Stimulated activated CD8-positive, alpha-beta memory T cell treated with anti-CD3 and anti-CD28 coated beads, Interleukin-7, amount 100 ng/mL, for 4 hours (primary cell): ENCODE measurements at places on chromosomes 7 and 10.

GRCh38 chr10:132359305-132360040, 27.5 kb downstream of the LRRC27 start:
- no peak for DNase-seq

DNA sequence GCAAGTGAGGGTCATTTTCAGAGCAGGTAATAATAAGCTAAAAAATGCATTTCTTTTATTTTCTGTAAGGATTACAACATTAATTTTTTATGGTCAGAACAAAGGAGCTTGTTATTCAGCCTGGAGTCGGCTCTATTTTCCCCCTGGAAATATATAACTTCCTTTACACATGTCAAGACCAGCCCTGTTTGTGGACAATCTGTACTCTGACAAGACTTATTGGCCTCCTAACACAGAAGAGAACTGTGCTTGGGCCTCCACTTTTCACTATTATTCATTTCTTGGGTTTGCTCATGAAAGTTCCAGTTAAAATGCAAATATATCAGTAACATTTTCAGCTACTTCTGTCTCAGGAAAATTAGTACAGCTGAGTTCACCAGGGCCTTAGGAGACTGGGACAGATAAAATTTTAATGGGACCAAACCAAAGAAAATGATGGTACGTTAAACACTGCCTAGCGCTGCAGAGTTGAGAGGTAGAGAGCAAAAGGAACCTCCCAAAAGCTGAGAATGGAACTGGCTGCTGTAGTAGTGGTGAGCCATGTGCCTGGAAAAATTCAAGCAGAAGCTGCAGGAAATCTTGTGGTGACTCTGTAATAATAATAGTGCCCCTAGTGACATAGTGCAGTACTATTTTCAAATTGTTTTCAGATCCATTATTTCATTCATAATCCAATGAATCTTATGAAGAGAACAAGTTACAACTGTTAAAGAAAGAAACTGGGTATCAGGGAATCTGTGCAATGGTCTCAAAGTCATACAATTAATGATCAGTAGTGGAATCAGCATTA, 227.2 kb upstream of the KIAA1217 start:
- DNase-seq: no peak

- DNase-seq: no peak
These were observed 30.2 kb upstream of the ABI1 start for GRCh38 chr10:26890956-26891355.

DNA sequence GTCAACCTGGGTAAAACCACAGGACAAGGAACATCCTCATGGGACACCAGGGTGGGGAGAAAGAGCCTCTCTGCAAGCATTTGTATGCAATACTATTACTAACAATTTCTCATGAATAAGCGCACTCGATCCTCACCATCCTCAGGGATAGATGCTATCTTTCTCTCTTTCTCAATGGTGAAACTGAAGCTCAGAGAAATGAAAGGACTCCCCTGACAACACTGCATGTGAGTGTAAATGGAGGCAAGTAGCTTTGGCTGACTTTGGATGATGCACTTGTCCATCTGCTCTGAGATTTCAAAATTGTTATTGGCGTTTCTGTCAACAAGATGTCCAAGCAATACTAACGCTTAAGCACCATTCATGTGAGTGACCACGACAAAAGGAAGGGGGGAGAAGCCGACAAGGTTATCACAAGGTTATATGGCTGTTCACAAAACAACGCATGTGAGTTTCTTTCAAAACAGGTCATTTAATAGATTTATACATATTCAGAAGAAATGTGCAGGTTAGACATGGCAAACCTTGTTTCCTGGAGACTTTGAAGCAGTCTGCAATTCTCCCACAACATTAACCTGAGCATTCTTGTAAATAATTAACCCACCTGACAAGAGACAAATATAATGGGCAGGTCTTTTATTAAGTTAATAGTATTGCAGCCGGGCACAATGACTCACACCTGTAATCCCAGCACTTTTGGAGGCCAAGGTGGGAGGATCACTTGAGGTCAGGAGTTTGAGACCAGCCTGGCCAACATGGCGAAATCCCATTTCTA, 54.0 kb downstream of the IFIT5 start:
- DNase-seq: no peak

GRCh38 chr7:80372415-80372814, 139.4 kb downstream of the GNAT3 start:
- DNase-seq: no peak

DNA sequence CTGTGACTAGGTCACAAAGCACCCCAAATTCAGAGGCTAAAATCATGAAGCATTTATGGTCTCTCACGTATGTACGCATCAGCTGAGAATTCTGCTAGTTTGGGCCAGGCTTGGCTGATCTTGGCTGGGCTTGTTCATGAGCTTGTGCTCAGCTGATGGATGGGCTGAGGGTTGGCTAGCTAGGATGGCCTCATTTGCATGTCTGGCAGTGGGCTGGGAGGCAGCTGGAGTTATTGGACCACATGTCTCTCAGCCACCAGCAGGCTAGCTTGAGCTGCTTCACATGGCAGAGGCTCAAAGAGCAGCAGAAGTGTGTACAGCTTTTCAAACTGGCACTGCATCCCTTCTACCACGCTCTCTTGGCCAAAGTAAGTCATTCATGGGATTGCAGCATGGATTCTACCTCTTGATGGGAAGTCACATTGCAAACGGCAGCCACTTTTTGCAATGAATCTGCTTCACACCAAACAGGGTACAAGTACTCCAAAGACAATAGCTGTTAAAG, 770.3 kb downstream of the TYW1 start:
- no peak for DNase-seq

DNA sequence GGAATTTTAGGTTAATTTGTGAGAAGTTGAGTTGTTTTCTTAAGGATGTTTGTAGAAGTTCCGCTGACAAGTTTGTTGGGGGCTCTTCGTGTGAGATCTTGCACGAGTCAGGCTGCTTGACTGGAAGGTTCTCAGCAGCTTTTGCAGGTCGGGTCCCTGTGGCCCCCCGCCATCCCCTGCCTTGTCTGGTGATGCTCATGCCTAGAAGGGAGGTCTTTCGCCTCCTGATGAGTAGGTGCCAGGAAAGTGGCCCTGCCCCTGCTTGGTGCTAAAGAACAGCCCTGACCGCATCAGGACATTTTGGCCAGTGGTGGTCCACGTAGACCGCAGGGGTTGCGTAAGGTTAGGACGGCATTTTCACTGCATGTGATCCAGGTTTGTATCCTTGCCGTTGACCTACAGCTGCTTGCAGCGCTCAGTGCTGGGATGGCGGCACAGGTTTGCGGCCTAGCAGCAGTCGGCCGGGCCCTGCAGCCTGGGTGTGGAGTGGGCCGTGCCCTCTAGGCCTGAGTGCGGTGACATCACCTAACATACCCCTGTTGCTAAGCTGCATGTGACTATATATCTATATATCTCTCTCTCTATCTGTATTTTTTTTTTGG, 62.4 kb downstream of the DNAJB6 start:
- no peak for DNase-seq

DNA sequence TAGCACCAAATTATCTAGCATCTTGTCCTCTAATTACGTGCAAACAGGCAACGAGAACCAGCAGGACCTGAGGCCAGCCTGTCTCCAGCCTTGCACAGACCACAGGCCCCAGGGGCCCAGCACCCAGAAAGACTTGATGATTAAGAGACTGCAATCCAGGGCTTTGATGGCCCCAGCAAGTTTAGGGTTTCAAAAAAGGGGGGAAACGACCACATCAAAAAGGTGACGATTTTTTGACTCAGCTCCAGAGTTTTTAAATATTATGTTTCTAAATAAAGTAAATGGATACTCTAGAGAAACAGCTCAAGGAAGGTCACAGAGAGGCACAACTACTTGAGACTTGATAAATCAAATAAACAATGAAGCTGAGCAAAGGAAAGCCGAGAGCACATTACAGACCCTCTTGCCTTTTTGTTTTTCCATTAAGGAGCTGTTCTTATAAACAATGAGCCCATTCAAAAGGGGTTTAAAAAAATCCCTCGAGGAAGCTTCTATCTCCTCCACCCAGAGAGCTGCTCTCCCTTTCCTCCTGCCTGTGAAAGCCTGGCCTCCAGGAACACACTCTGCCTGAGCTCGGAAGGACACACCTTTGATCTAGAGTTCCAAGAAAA, 44.1 kb downstream of the GLI3 start:
- DNase-seq: no peak

DNA sequence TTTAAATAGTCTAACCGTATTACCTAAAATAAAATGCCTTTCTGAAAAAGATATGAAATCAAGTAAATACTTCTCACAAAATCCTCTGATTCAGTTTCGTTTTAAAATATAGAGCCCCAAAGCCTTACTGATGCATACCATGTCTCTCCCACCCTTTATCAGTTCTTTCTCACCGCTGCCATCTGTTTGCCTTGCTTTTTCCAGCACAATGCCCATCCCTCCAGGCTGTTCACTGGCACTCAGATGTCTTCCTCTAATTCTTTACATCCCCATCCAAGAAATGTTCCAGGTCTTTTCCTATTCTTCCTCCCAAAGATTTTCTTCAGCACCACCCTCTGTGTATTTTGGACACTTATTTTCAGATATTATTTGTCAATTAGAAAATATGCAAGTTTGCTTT, 116.5 kb upstream of the LRRN3 start:
- DNase-seq: no peak

- no peak for DNase-seq
These were observed 2.5 kb downstream of the ENTPD1 start for GRCh38 chr10:95758351-95759025.

DNA sequence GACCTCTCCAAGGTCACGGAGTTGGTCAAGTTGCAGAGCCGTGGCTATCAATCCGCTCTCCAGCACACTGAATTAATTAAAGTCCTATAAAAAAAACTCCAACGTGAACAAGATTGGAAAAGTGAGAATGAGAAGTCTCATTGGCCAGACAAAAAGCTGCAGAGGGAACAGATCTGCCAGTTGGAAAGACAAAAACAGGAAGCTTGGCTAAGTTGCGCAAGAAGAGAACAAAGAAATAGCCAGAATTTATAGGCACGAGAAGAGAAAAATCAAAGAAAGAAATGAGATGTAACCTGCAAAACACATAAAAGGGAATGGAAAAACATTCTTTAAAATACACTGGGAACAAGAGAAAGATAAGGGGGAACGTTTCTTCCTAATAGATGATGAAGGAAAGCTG, 45.7 kb upstream of the CRTAC1 start:
- DNase-seq: no peak

GRCh38 chr7:129468547-129468946, 33.8 kb upstream of the SMKR1 start:
- DNase-seq: no peak

DNA sequence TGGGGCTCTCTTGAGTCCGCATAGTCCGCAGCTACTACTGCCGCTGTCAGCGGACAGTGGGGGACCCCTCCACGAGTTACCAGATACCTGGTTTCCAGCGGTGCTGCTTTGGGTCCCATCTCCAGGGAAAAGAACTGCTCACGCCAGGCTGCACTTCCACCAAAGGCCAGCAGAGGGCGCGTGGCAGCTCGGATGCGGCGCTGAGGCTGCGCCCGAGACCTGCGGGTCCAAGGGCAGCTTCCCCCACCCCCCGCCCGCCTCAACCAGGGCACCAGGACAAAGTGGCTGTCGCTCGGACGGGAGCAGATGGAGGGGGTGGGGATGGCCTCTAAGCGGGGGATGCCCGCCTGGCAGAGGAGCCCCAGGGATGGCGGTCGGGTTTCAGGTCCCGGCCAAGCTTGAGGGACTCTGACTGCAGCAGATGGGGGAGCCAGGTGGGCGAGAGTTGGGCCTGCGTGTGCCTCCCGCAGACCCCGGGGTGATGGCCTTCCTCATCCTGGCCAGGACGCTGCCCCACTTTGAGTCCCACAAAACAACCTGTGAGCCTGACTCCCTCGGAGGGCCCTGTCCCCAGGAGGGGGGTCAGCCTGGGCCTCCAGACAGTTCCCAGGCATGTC, 23.8 kb upstream of the ZNF735 start:
- DNase-seq: no peak

GRCh38 chr10:66151346-66151745, 774.5 kb upstream of the LRRTM3 start:
- DNase-seq: no peak

GRCh38 chr7:47453093-47454061, 128.5 kb downstream of the TNS3 start:
- no peak for DNase-seq

- DNase-seq: no peak
These were observed 613 bp upstream of the BUB3 start for GRCh38 chr10:123153486-123154091.

- DNase-seq: no peak
These were observed 24.7 kb upstream of the MTPAP start for GRCh38 chr10:30373596-30374327.

GRCh38 chr7:92266415-92267241, 20.9 kb downstream of the ANKIB1 start:
- no peak for DNase-seq

GRCh38 chr10:24306507-24306875, 97.6 kb downstream of the KIAA1217 start:
- DNase-seq: no peak

- no peak for DNase-seq
These were observed 66.2 kb downstream of the MGMT start for GRCh38 chr10:129533281-129533680.

- DNase-seq: no peak
These were observed 122.7 kb upstream of the PRSS1 start for GRCh38 chr7:142626420-142627035.

- no peak for DNase-seq
These were observed 110.4 kb downstream of the PARD3 start for GRCh38 chr10:34704526-34705184.

DNA sequence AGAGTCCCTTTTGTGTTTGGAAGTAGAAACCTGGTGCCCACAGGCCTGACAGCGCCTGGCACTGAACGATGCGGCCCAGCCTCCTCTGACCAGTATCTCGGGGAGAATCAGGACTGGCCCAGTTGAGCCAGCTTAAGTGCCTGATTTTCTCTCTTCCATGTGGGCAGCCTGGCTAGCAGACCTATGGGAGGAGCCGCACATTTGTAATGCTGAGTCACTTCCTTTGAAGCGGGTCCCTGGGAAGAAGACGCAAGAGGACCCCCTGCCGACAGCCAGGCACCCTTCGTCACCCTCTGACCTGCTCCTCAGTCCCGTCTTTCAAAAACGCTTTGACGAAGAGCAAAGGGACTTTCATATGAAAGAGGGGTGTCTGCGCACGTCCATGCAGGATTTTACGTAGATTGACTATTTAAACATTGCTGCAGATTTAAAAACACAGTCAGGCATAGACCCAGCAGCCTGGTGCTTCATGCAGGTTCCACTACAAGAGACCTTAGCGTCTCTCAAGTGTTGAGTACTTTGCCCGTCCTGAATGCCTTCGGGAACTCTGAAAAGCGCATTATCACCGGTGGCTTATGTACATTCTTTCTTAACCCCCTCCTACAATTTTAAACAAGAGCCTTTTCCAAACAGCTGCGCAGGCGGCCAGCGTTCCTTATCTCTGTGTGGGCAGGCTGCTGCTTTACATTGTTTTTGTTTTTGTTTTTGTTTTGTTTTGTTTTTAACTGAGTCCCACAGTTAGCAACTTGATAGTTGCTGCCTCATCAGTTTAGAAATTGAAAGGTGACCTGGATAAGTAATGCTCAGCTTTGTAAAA, 36.5 kb upstream of the AP5Z1 start:
- DNase-seq: no peak

DNA sequence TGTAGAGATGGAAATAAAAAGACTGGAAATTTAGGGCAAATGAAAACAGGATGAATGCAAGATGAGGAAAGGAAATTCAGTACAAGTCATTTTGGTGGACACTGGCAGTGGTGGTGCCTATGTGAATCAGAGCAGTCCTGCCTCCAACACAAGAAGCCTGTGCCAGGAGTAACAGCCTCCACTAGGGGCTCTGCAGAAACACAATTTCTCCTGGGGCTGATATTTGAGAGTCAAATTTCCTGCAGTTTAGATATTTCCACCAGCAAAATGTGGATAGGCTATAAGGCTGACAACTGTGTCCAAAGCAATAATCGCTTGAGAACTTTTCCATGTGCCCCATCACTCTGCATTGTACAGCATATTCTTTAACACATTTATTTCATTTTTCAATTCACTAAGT, 4.7 kb upstream of the PLXDC2 start:
- DNase-seq: no peak
